ENCODE measurements at places on chromosomes 13 and 19.

GRCh38 chr13:81001828-81002385, 661.0 kb upstream of the SPRY2 start:
- no peak for DNase-seq

DNA sequence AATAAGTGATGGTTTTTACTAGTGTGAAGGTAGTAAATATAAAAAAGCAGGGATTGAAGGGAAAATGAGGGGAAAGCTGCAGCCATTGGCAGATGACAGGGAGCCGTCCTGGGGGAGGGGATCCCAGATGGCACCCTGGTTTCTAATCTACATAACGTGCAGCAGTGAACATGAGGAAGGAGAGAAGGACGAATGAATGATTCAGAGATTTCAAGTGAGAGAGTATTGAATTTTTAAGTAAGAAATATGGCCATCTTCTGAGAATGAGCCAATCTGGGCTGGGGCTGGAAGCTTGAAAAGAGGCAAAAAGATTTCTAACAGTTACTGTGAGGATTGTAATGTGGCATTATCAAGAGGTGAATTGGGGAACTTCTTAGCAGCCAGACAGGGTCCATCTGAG, 414.2 kb downstream of the MYO16 start:
- no peak for DNase-seq

GRCh38 chr13:78323848-78324247, 279.5 kb downstream of the POU4F1 start:
- peak; percentile 1 for DNase-seq

- no peak for DNase-seq
These were observed 314.7 kb upstream of the DACH1 start for GRCh38 chr13:72181661-72182060.

- no peak for DNase-seq
These were observed 20.1 kb downstream of the GPATCH1 start for GRCh38 chr19:33100894-33101644.

- DNase-seq: no peak
These were observed 13.7 kb upstream of the SCEL start for GRCh38 chr13:77521595-77522367.

- DNase-seq: peak; percentile 66
These were observed 20.0 kb downstream of the XRCC1 start for GRCh38 chr19:43555185-43555770.

- DNase-seq: no peak
These were observed 37.8 kb upstream of the ZNF507 start for GRCh38 chr19:32307591-32307990.

DNA sequence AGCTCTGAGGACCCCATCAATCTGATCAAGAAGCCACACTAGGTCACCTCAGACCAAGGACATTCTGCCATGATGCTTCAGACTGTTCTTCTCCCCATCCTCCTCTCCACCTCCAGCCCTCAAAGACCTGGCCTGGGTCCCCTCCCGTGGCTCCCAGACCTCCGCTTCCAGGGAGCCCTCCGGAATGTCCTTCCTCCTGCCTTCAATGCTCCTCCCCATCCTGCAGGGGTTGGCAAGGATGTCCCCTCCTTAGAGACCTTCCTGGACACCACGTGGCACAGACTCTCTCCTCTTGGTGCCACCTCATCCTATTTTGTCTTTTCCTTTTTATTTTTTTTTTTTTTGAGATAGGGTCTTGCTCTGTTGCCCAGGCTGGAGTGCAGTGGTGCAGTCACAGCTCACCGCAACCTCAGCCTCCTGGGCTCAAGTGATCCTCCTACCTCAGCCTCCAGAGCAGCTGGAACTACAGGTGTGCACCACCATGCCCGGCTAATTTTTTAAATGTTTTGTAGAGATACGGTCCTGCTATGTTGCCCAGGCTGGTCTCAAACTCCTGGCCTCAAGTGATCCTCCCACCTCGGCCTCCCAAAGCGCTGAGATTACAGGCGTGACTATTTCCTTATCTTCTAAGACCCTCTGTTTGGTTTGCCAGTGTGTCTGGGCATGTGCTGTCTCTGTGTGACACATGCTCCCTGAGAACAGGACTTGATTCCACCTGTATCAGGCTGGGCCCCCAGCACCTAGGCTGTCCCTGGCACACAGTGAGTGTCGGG, 84.9 kb downstream of the GNG7 start:
- no peak for DNase-seq

DNA sequence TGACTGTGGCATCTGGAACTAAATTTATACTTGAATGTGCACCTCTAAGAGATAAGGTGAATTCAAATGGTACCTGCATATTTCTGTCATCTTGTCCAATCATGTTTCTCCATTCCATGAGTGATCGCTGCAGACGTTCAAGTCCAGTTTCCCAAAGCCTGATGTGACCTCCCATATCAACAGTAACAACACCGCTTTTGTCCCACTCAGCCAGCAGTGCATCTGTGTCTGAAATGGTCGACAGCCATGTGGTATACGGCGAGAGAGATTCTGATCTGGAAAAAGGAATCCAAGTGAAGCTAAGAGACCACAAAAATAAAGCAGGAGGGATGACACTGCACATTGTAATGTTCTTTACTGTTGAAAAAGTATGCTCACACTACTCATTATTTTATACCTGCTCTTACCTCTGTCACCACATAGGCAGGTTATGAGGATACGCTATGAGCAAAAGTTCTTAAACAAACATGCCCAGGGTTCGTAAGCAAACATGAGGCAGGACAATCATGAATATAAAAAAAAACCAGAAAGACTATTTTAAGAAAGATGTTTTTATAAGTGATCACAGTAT, 213.6 kb downstream of the RGCC start:
- no peak for DNase-seq

DNA sequence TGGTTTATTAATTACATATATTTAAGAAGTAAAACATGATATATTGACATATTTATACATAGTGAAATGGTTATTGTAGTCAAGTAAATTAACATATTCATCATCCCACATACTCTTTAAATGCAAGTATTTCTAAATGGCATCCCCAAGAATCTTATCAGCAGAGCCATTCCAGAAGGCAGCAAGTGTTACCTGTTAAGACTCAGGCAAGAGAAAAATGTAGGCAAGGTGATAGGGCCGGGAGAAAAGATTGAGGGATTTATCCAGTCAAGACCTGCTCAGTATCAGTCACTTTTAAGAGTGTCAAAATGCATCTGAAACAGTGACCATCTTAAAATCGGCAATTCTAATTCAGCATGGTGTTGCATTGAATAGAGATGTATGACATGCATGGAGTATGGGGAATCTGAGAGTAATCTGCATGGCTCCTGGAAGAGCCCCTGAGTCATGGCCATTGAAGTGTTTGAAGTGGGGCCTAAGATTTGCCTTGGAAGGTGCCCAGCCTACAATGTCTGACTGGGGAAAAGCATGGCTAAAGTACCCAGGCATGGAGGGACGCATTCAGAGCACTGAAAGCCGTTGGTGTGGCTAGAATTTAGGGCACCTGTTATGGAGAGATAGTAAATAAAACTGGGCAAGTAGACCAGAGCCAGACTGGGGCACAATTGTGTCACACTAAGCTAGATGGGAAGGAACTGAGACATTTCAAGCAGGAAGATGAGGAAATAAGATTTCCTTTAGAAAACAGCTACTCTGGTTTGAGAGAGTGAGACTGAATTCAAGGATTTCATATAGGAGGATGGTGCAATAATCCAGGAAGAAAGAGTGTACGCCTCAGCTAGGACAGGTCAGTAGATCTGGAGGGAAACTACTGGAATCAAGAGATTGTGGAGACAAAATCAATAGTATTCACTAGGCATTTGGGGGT, 25.0 kb upstream of the C1QTNF9B start:
- DNase-seq: no peak

GRCh38 chr19:49453757-49454240, 774 bp downstream of the ALDH16A1 start:
- no peak for DNase-seq

- no peak for DNase-seq
These were observed 615 bp upstream of the PSMC4 start for GRCh38 chr19:39970425-39970674.
